GM12865 (cell line): ENCODE measurements at places on chromosomes 12 and 14.
A peak's percentile ranks its signal among the peaks of the same experiment; 100 is the strongest.

DNA sequence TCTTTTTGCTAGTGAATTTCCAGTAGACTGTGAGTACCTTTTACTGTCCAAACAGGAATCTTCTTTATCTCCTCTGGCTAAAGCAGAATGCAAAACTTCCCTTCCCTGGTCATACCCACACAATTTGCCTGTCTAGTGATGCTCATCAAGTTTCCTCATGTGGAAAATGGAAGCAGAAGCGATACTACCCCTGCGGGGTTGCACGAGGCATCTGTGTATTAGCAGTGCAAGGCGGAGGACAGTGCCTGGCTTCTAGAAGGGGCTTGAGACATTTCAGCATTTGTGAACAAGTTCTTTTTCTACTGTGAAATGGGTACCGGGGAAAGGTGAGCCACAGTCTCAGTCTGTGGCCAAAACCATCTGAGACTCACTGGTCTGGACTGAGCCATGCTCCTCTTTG, 340.9 kb downstream of the AACS start:
- peak; percentile 52 for DNase-seq

- DNase-seq = peak; percentile 3
These were observed 34.2 kb upstream of the PRMT8 start for GRCh38 chr12:3456809-3457208.

DNA sequence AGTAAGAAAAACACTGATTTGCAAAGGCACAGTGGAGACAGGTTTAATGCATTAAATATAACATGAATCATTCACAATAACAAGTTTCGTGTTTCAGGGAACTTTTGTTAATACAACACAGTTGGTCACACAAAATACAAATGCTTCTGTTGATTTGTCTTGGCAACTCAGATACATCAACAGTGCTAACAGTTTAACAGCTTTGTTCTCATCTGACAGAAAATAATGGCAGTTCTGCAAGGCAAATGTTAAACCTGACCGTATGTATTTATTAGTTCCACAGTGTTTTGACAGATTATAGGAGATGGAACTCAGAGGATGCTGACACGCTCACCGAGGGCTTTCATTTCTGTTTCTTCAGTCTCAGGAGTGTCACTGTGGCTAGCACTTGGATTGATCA, 350.7 kb downstream of the PRKD1 start:
- no peak for DNase-seq

GRCh38 chr12:77685112-77685511, 145.6 kb upstream of the NAV3 start:
- peak; percentile 71 for DNase-seq

- no peak for DNase-seq
These were observed 195.0 kb downstream of the PHLDA1 start for GRCh38 chr12:75836533-75836932.

- peak; percentile 70 for DNase-seq
These were observed 206.5 kb upstream of the EEA1 start for GRCh38 chr12:93135286-93136239.

DNA sequence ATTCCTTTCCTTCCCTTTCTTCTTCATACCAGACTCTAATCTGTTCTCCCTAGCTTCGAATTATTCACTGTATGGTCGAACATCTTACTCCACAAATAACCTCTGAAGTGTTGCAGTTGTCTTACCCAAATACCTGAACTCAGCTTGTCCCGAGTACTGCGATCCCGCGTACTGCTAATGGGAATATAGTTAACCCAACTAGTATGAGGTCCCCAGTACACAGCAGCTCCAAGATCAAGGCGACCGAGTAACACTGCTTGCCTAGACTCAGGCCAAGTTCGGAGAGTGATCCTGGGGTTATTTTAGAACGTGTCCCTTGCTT, 462 bp upstream of the ETNK1 start:
- DNase-seq = no peak

- no peak for DNase-seq
These were observed 193.0 kb downstream of the PIK3C2G start for GRCh38 chr12:18454330-18454729.

GRCh38 chr12:12323118-12323517, 26.9 kb downstream of the MANSC1 start:
- no peak for DNase-seq

- DNase-seq = no peak
These were observed 1074.1 kb downstream of the AACS start for GRCh38 chr12:126139355-126139754.

DNA sequence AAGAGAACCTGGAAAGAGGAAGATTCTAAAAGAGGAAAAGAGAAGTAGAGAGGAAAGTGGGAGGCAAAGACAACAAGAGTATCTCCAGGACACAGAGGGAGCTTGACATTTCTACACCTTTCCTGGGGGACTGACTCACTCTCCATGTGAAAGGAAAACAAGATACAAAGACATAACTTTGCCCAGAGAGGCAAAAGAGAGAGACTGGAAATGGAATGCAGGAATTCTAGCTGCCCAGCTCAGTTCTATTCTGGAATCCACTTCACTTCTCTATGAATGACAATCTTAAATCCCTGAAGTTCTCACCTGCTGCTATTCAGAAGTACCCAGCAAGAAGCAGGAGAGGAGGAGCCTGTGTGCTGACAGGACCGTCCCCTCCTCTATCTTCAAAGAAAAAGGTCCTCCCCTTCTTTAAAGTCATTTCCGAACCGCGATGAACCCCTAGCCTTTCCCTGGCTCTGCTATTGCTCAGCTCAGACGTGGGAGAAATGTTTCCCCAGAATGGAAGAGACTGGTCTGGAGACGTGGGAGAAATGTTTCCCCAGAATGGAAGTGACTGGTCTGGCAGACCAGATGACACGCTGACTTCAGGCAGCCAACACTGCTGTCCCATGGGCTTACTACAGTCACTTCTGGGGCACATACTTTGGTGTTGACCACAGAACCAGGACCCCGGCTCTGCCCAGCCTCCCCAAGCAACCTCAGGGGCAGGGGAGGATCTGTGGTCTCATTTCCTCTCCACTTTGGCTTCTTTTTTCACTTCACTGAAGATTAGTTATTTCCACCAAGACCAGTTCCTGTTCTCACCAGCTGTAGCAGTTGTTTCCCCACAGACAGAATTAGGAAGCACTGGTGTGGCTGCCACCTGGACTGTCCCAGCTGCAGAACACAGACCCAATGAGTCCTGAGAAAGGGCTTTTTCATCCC, 8.3 kb downstream of the FMNL3 start:
- DNase-seq = peak; percentile 93

DNA sequence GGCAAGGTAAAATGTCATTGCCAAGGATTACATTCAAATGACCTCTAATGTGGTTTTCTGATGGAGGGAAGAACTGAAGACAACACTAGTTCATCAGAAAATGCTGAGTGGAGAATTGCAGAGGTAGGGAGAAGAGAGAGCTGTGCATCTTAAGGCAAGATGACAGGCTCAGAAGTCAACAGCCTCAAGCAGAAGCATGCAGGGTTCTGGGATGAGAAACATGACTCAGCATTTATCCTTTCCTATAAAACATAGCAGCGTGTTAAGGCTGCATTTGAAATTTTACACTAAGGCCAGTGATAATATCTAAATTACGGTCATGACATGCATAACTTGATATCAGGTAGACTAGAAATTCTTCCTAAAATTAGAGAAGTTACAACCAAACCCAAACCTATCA, 53.7 kb upstream of the DYRK2 start:
- DNase-seq = no peak

- DNase-seq = no peak
These were observed 127.8 kb downstream of the HELB start for GRCh38 chr12:66430106-66430505.

DNA sequence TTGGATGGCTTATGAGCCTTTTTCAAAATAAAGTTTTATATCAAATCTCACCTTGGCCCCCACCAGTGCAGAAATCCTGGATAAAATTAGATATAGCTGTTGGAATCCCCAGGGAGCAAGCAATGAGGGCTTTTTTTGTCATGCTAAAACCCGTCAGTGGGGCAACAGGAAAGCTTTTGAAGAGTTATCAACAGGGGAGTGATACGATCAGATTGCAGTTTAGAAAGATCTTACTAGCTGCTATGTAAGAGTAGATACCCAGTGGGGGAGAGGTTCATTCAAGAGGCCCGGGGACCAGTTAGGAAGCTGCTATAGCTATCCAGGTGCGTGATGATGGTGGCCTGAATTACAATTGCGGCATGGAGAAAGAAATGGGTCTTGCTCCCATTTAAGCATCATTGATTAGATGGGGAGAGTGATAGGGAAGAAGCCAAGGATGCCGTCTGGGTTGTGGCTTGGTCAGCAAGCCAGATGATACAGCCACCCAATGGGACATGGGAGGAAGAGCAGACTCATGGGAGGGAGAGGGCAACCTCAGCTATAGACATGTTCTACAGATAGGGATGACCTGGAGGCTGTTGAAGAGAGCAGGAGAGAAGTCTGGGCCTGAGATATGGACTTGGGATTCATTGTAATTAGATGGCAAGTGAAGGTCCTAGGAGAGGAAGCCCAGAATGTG, 272.4 kb downstream of the DPF3 start:
- DNase-seq = no peak

DNA sequence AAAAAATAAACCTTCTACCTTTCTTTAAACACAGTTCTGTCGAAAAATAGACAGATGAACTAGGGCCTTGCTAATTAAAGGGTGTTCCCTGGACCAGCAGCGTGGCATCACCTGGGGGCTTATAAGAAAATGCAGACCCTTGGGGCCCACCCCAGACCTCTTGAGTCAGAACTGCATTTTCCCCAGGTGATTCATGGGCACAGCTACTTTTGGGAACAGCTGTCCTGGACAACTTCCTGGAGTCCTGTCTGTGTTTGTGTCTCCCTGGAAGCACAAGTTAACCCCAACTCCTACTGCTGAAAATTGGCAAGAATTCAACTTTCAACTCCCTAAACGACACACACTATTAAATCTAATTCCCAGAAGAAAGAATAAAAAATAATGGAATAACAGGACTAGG, 17.8 kb downstream of the FBLN5 start:
- no peak for DNase-seq

- peak; percentile 58 for DNase-seq
These were observed 23.2 kb upstream of the RAP1B start for GRCh38 chr12:68587448-68587873.

- DNase-seq = no peak
These were observed 67.2 kb upstream of the DIO2 start for GRCh38 chr14:80278293-80279023.

DNA sequence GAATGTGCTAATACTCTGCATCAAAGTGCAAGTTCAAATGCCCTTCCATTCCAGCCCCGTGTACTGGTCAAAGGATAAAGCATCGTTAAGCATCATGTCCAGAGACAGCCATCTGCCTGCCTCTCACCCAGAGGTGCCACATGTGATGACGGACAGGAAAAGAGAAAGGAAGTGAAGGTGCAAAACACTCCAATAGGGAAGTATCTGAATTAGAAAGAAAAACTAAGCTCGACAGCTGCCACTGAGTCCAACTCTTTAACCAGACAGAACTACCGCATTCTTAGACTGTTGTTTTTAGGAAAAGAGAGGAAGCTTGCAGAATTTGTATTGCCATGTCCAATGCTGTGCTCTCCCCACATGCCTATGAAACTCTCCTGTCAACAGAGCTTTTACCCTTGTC, 465.0 kb upstream of the SOX5 start:
- no peak for DNase-seq

DNA sequence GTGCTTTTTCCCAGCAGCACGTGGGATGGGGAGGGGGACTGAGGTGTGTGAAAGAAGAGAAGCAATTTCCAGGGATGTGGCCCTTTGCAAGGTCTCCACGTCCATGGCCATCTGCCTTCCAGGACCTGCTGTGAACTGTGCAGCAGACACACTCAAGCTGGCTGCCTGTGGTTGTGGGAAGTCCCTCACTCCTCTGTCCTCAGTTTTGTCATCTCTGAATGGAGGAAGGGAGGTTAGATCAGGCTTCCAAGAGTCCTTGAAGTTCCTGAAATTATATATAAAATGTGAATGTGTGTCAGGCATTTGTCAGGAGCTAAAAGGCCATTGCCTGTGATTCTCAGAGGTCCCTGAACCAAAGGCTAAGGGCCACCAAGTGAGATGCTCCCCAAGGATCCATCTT, 328.2 kb downstream of the CACNA1C start:
- no peak for DNase-seq

GRCh38 chr12:100295764-100296555, 29.0 kb downstream of the SCYL2 start:
- DNase-seq = no peak

GRCh38 chr14:72544615-72545387, 349.1 kb downstream of the DPF3 start:
- no peak for DNase-seq

DNA sequence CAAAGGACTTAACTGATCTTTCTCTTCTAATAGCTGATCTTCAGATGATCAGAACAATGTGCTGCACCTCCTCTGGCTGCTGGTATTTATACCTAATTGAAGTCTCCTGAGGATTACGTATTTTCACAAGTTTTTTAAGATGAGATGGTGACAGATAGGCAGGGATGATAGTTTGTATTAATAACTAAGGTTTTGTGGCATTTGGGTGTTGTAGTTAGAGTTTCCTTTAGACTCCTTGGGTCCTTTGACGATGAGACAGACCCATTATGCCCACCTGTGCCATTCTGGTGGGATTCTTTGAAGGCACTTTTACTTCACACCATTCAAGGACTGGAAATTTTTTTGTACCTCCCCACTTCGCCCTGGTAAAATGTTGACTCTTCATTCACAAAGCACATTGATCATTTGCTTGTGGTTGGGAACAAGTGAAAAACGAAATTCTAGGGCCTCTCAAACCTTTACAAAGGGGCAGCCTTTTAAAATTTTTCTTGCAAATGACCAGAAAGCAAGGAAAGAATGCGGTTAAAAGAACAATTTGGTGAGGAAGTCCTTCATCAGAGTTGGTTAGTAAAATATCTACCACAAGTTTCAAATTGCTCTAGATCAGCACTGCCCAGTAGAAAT, at the start of gene IFNG:
IFNG (minus strand) TSS at position 60 of the 624 bp plus-strand sequence. CDS start 125 bp downstream, outside the sequence.
- DNase-seq = peak; percentile 55

DNA sequence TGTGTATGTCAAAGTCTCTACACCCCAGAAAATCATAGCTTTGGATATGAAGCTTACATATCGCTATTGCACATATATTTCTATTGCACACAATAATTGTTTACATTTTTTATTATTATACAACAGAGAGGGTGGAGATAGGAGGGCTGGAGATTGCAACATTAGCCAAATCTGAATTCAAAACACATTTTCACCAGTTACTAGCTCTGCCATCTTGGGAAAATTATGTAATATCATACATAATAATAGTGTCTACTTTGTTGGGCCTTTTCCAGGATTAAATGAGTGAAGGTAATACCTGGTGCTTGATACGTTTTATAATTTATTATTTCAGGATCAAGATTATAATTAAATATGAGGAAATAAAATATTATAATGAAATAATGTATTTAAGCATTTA, 507.4 kb upstream of the TBX3 start:
- no peak for DNase-seq

GRCh38 chr12:110304061-110304551, 23.1 kb downstream of the ATP2A2 start:
- DNase-seq = no peak

GRCh38 chr12:1884651-1885050, 33.8 kb downstream of the CACNA2D4 start:
- no peak for DNase-seq

DNA sequence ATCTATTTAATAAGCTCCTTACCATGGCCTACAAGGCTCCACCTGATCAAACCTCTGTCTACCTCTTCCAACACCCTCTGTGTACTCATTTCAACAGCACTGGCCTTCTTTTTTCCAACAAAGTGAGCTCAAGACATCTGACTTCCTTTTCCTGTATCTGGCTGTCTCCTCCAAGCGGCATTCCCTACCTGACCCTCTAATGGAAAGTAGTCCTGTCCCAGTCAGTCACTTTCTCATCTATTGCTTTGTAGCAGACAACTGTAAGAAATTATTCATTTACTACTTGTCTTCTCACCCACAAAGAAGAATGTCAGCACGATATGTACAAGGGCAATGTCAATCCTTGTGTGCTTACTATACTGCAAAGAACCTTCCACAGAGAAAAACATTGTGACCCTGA, 149.6 kb downstream of the MED13L start:
- no peak for DNase-seq
